ENCODE measurements at places on chromosomes 3 and 15. TPM values are rescaled to one million over a fixed set of nuclear protein-coding genes. Genes with fewer than 3 reads are reported as not detected.

GRCh38 chr3:107198581-107199181 lies 178.6 kb upstream of the CCDC54 start:
- no peak for DNase-seq
- H3K27me3 ChIP-seq = no peaks in the 10 kb centered on the region
- no peaks in the 10 kb centered on the region for H3K4me1 ChIP-seq
- H3K27ac ChIP-seq = no peak overlapping the region

GRCh38 chr3:180018543-180018942 lies 18.2 kb downstream of the PEX5L start:
- no peaks in the 10 kb centered on the region for H3K27me3 ChIP-seq
- no peaks in the 10 kb centered on the region for H3K4me1 ChIP-seq
- H3K36me3 ChIP-seq = no peaks in the 10 kb centered on the region
- H3K27ac ChIP-seq = no peak overlapping the region

- H3K36me3 ChIP-seq = no peaks in the 10 kb centered on the region
- H3K4me1 ChIP-seq = no peaks in the 10 kb centered on the region
- H3K27ac ChIP-seq = peak overlapping the region; percentile 61
- DNase-seq = no peak
- H3K27me3 ChIP-seq = no peaks in the 10 kb centered on the region
Observed at GRCh38 chr3:105791131-105791530, 77.7 kb downstream of the CBLB start.

GNAT1 gene
- not detected for total RNA-seq

Measured in uterus (tissue), 4 donors.